ENCODE measurements at places on chromosomes 5 and 9.

GRCh38 chr5:98827161-98827560 is 53.7 kb downstream of the RGMB start:
- DNase-seq = peak; percentile 65

DNA sequence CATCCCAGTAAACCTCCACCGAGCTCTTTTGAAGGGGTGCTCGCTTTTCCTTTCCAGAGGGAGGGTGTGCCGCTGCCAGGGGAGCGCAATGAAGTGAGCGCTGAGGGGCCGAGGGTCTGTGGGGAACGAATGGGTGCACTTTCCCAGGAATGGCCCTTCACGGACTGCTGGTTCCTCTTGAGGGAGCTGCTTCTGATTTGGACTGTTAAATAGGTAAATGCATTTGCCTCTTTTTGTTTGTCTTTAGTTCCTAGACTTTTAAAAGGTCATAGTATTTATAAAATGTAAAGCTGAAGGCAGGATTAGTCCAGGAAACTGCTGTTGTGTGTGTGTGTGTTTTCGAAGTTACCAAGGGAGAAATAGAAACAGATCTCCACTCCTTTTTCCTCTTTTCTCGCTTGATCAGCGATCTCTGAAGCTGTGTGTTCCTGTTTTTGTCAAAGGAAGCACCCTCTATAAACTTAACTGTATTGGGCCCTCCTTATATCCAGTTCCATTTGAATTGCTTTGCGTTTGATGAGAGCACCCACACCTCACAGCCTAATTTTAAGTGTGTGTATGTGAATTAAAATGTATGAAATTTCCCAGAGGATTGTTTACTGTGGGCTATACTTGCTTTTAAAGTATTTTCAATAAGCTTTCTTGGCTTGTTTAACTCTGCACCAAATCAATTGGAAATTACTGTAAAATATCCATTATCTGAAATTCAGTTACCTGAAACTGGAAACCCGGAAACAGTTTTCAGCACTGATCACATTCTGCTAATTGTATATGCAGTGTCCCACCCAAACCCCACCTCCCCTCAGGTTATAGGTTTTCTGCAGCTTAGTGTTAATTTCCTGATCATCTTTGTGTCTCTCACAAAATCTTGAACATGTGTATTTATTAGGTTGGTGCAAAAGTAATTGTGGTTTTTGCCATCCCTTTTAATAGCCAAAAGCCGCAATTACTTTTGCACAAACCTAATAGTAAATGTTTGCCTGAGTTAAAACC is 966 bp downstream of the SNX2 start:
- DNase-seq = peak; percentile 49

DNA sequence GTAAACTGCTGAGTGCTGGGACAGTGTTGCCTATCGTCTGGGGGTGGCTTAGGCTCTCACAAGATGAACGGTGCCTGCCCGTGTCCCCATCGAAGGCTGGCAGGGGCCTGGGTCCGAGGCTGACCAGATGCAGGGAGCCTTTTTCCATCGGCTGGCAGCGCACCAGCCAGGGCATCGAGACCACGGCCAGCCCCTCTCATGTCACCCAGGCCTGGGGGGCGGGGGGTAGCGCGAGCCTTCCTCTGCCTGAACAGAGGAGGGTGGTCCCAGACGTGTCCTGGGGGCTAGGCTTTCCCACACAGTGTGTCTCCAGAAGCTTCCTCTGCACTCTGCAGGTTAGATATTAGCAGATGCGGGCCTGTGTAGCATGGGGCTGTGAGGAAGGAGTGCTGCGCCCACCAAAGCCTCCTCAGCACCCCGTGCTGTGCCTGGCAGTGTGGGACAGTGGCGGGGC is 17.3 kb downstream of the FGD3 start:
- no peak for DNase-seq

DNA sequence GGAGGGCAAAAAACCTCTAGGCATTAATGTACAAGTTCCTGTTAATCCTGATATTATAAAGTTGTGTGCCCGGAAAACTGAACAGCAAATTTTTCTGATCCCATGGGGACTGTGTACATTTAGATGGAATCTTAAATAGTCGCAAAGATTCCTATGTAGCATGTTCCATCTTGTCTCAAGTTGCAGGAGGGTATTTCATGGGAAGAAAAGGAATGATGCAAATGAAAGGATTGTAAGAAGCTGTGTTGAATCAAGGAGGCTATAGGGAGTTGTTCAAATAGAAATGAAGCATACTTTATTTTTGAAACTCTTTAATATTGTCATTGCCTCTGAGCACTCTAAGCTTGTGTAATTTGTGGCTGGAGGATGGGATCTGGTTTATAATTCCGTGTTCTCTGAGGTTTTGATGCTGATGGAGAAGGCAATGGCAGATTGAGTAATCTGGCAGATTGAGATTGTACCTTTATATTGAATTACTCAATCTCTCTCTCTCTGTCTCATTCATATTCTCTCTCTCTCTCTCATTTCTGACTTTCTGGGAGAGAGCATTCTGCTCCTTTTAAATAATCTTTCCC is 288.5 kb downstream of the OSTF1 start:
- no peak for DNase-seq

DNA sequence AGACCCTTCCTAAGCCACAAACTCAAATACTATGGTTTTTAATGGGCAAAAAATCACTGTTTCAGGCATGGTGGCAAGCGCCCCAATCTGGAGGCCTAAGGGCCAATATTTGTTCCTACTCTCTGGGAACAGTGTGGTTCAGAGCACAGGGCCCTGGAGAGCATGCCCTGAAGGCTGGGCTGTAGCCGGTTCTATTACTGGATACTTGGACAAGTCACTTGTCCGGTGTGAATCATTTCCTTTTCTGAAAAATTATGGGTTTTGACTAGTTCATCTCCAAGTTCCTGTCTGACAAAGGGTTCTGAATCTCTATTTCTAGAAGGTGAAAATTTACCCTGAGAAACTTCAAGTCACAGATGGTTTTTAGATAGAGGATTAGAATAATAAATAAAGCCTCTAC is 75.0 kb downstream of the OTULIN start:
- no peak for DNase-seq

GRCh38 chr5:172007175-172008110 is 1.0 kb upstream of the FBXW11 start:
- DNase-seq = peak; percentile 43

DNA sequence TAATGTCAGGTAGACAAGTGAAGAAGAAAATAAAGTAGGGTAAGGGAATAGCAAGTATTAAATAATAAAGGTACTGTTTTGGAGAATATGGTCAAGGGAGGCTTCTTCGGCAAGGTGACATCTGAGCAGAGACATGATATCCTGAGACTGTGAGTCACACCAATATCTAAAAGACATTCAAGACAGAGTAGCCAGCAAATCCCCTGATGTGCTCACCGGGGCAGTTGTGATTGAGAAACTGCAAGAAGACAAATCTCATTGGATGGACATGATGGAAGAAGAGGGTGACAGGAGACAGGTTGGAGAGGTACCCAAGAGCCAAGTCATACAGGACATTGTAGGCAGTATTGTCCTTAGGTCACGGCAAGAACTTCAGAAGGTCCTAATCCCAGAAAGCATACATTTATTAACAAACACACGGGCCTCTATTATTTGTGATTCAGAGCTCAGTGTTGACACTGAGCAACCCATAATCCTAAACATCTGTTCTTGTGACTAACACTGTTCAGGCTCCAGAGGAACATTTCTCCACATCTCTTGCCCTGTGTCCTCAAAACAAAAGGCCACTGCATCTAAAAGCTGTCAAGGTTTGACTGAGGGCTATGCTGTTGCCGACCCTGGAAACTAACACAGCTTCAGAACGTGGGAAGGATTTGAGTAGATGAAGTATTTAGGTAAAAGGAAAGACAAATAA is 258.7 kb upstream of the CLINT1 start:
- no peak for DNase-seq

DNA sequence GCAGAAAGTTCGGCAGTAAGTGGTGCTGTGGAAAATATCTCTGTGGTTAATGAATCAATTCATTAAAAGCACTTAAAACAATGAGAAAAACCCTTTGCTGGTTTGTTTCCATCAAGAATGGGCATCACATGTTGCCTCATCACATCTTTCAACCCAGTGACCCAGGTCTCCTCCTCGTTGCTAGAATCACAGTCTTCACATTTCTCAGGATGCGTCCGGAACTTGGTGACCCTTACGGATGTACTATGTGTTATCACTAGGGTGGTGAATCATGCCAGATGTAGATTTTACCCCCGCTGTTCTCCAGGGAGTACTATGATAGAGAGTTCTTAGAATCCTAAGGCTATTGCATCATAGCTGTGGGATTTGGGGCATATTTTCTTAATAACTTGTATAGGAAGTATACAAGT is 217.9 kb upstream of the KLF4 start:
- no peak for DNase-seq

DNA sequence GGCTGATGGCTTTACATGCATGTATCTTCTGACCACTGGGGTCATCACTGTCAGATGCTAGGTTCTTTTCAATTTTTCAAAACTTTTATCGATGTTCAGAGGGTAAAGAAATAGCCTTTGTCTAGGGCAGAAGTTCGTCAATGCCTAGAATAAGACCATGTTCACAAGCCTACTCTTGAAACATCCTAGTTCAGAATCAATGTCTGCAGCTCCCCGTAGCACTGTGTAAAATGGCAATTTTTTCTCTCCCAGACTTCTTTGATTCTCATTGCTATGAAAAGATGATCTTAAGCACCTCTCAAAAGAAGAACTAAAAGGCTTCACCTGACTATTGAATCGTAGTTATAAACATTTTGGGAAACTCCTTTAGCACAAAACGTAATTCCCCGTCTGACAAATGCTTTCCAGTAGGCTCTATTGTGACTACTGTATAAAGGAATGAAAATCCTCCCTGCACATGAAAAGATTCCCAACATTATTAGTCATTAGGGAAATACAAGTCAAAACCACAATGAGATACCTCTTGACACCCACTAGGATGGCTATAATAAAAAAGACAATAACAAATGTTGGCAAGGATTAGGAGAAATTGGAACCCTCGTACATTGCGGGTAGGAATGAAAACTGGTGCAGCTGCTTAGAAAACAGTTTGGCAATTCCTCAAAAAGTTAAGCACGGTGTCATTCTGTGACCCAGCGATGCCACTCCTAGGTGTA is 263.5 kb downstream of the ARHGAP26 start:
- no peak for DNase-seq

GRCh38 chr5:55902696-55903095 is 51.5 kb downstream of the IL31RA start:
- no peak for DNase-seq
